ENCODE measurements at places on chromosomes 7 and 10.

DNA sequence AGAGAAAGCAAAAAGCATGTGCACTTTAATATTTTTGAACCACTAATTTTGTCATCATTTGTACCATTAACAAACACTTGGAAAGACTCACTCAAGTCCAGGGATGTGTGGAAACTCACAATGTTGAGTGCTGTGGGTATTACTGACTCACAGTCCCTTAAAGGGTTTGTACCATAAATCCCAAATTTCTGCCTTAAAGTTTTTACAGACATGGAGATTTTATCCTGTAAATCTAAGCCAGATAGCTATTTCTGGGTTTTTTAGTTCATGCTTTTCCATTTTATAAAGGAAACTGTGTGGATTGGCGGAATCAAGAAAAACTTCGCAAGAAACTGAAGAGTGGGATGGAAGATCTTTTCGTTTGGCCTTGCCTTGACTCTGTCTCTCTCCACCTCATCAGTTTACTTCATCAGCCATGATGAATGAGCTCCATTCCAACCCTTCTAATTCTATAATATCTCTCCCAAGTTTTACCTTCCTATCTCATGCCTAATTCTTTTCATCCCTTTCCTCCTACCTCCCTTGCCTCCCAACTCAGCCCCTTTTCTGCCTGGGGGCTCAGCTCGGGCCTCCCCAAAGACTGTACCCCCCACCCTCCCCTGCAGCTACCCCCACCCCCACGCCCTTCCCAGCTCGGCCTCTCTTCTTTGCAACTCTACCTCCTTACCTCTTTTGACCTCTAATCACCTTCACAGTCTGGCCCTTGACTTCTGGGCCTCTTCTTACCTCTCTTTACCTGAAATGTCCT lies 218.5 kb upstream of the MKLN1 start:
- H3K27ac ChIP-seq: peak overlapping the region; percentile 96
- DNase-seq: no peak
- no peaks in the 10 kb centered on the region for H3K27me3 ChIP-seq
- H3K4me3 ChIP-seq: peak overlapping the region; percentile 99
- no peaks in the 10 kb centered on the region for H3K36me3 ChIP-seq

GRCh38 chr10:12733271-12733670 lies 268.2 kb downstream of the CCDC3 start:
- no peaks in the 10 kb centered on the region for H3K27me3 ChIP-seq
- DNase-seq: no peak
- H3K36me3 ChIP-seq: no peaks in the 10 kb centered on the region
- H3K27ac ChIP-seq: no peak overlapping the region
- peaks cover 10% of the 10 kb centered on the region for H3K4me1 ChIP-seq
- H3K4me3 ChIP-seq: no peak overlapping the region

DNA sequence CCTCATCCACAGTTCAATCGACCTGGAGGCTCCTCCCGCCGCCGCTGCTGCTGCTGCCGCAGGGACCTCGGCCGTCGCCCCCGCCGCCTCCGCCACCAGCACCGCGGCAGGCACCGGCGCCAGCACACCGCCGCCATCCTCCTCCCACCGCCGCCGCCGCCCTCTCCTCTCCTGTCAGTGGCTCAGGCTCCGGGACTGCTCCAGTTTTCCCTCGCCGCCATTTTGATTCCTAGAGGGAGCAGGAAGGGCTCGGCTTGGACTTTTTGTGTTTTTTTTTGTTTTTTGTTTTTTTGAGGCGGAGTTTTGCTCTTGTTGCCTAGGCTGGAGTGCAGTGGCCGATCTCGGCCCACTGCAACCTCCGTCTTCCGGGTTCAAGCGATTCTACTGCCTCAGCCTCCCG lies 3.0 kb upstream of the MCM10 start:
- no peaks in the 10 kb centered on the region for H3K27me3 ChIP-seq
- H3K4me3 ChIP-seq: peak overlapping the region; percentile 50
- no peak for DNase-seq
- peaks cover 10% of the 10 kb centered on the region for H3K4me1 ChIP-seq
- no peaks in the 10 kb centered on the region for H3K36me3 ChIP-seq

- no peaks in the 10 kb centered on the region for H3K4me1 ChIP-seq
- H3K27ac ChIP-seq: no peak overlapping the region
- no peaks in the 10 kb centered on the region for H3K27me3 ChIP-seq
- H3K4me3 ChIP-seq: no peak overlapping the region
Observed at GRCh38 chr7:134504660-134505164, 22.7 kb upstream of the AKR1B10 start.

DNA sequence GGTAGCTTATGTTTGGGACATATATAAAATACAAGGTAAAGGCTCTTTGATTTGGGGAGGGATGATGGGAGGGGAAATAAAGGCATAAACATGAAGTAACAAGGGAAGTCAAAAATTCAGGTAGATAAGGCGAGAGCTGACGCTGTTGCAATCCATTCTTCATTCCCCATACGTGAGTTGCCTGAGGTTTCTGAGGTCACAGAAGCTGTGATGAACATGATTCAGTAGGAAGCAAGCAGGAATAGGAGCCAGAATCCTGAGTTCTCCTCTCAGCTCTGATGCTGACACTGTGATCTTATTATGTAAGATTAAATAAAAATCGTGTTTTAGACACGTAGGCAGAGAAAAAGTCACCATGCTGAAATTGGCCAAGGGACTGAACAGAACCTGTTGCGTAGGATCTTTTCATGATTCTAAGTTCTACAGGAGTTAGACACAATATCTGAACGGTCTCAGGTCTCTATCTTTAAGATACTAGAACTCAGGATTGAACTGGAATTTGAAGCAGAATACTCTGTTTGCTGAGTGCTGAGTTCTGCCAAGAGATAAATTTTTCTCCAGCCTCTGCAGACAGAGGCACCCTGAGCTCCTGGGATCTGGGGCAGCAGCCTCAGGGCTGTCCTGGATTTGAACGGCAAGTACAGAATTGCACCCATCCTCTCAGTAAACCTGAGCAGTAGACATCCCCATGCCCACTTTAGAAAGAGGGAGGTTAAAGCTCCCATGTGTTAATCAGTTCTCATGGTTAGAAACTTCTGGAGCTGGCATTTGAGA lies 21.0 kb downstream of the KLF6 start:
- no peak overlapping the region for H3K27ac ChIP-seq
- H3K27me3 ChIP-seq: no peaks in the 10 kb centered on the region
- no peak for DNase-seq
- H3K36me3 ChIP-seq: no peaks in the 10 kb centered on the region

Data from ascending aorta (tissue), 2 donors.